ENCODE measurements at places on chromosomes 5 and 9. TPM values are rescaled to one million over a fixed set of nuclear protein-coding genes. Genes with fewer than 3 reads are reported as not detected.

Gene FAM169A
- 23.8 TPM for total RNA-seq

GRCh38 chr9:36218011-36218410 is 27.3 kb downstream of the CLTA start:
- peaks cover 10% of the 10 kb centered on the region for H3K36me3 ChIP-seq
- no peak overlapping the region for H3K27ac ChIP-seq
- H3K4me1 ChIP-seq: no peaks in the 10 kb centered on the region
- DNase-seq: no peak

Gene FANCG
- total RNA-seq: 97.1 TPM

Gene ZDHHC11
- total RNA-seq: 0.92 TPM

Data from neural progenitor cell (in vitro differentiated cells).